ENCODE measurements at places on chromosomes 2 and 18. TPM values are rescaled to one million over a fixed set of nuclear protein-coding genes. Genes with fewer than 3 reads are reported as not detected.
A peak's percentile ranks its signal among the peaks of the same experiment; 100 is the strongest.

- no peak for DNase-seq
Measured at GRCh38 chr2:98175811-98176210, 88.8 kb downstream of the VWA3B start.

GRCh38 chr18:77894060-77894459, 644.4 kb downstream of the GALR1 start:
- no peak for DNase-seq

GRCh38 chr2:19881908-19882265, 19.9 kb downstream of the TTC32 start:
- DNase-seq, result no peak

DNA sequence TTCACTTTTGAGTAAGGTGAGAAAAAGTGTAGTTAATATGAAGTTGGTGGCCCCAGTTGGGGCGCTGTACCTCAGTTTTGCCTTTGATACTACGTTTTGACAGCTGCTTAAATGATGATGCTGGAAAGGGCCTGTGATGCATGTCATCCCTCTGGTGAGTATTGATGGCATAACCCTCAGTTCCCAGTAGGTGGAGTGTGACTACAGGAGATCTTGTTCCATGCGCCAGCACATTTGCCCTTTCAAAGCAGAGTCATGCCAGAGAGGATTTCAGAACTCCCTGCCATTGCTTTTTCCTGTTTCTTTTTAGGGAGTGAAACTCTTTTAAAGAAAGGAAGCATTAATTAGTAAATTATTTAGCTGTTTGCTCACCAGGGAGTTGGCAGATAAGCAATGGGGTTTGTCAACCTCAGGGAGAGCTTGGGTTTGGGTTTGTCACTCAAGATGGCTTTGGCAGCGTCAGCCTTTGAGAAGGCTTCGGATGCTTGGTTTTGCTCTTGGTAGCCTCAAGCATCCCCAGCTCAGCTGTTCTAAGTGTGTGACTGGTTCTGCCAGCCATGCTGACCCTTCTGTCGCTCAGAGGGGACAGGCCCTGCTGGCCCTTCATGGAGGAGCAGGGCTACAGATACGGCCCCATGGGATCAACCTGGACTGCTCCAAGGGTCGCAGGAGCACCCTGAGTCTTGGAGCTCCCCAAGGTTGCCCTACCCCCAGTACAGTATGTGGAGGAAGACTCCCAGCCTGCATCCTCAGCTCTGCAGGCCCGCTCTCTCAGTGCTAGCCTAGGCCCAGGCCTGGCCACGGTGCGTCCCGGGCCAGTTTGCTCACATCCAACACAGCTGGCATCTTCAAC, 29.1 kb downstream of the ARMC9 start:
- peak; percentile 33 for DNase-seq

GRCh38 chr2:177147834-177148445, 64.7 kb upstream of the HNRNPA3 start:
- DNase-seq, result no peak

- no peak for DNase-seq
Measured at GRCh38 chr2:36490749-36491148, 107.2 kb downstream of the FEZ2 start.

GRCh38 chr2:888211-888801, 62.3 kb upstream of the SNTG2 start:
- no peak for DNase-seq

DNA sequence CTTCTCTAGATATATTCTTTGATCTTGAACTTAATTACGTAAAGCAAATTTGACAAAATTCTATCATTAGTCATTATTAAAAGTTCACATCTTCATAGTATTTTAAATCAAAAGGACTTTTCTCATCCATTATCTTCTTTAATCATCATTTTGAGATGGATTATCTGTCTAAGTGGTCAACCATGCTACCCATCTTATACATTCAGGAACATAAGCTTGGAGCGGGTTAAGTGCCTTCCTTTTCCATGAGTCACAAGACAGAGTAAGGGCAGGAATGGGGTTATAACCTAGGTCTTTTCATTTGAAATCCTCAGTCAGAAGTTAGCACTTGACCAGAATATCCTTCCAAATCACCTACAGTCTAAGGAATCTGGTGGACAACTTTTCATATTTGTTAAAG, 297.1 kb downstream of the TCF4 start:
- no peak for DNase-seq

DNA sequence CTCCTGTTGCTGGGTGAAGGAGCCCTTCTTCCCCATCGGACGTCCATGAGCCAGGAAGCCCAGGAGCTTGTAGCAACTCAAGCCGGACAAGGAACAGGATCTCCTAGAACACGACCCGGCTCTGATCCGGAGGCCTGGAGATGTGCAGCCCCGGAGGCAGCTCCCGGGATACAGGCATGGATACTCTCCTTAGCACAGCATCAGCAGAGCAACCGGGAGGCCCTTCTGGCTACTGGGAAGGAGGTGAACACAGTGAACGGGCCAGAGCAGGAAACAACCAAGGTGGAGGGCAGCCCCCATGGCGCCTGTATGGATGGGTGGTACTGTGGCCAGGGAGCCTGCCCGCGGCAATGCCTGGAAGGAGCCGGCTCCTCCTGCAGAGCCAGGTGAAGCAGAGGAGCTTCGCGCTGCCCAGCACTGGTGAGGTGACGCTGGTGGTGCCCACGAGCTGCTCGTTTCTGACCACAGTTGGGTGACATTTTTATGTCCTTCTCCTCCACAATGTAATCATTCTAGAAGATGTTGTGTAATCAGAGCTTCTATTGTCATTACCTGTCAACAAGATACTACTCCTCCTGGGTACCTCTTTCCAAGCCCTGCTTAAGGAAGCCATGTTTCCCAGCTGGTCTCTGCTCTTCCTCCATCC, 94.3 kb downstream of the TWIST2 start:
- DNase-seq, result no peak

DNA sequence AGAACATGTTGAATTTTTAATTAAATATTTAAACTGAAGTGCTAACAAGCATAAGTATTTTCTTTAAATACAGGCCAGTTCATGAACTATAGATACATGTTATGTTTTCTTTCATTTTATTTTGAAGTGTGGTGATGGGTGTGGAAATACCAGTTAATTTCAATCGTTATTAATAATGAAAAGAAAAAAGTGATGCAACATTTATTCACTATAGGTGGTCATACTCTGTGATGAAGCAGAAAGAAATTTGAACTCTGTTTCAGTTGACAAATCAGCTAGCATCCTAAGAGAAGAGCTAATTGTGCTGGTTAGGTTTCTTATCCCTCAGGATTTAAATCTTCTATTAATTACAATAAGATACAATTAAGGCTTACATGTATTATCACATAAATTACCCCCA, 795.1 kb upstream of the DDX18 start:
- DNase-seq, result no peak

DNA sequence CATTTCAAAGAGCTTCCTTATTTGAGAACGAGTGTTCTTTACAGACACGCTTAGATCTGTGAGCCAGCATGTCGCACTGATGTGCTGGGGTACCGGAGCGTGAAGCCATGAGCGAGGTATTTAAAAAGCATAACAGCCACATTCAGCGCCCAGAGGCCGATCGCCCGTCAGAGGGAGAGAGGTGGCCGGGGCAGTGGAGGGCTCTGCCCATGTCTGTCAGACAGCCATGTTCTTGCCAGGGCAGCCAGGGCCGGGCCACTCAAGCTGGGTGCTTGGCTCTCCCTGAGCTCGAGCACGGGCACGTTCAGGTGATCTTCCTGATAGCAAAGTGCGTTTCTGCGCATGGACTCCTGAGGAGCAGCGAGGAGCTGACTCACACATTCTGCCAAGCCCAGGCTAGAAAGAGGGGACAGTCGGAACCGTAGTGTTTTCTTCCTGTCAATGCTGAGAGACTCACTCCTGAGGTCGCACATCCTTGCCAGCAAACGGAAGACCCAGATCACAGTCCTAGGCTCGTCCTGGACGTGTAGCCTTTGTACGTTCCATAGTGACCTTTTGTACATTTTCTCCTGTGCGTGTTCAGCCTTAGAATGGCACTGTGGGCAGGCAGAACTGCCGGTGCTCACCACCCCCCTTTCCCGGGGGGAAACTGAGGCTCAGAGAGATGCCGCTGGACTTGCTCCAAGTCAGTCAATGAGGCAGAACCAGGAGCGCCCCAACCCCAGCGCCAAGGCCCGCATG, 100.7 kb downstream of the NFATC1 start:
- peak; percentile 6 for DNase-seq

- no peak for DNase-seq
Measured at GRCh38 chr2:163132850-163133249, 294.3 kb upstream of the KCNH7 start.

CIB4 gene
- total RNA-seq, result not detected

IL18RAP gene
- total RNA-seq, result 2.2 TPM
